OCI-LY7 (cell line): ENCODE measurements at places on chromosomes 4 and X.

GRCh38 chr4:159148441-159148840, 45.6 kb downstream of the RAPGEF2 start:
- DNase-seq: no peak

DNA sequence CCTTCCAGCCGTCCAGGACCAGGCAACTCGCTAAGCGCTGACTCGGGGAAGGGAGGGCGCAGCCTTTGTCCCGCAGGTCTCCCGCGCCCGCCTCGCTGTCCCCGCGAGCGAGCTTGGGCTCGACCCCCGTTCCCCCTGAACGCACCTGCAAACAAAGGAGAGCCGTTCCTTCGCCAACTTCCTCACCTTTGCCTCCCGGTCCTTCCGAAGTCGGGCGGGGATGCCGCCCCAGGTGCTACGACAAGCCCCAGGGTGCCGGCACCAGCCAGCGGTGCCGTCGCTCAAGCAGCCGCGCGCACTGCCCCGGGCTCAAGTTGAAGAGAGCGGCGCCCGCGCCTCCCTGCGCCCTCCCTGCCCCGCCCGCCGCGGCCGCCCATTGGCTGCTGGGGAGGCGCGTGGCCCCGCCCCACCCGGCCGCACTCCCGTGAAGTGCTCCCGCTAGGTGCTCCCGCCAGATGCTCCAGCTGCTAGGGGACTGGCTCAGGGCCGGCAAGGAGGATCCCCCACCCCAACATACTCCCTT, 107.1 kb downstream of the NSUN7 start:
- DNase-seq: peak; percentile 79

DNA sequence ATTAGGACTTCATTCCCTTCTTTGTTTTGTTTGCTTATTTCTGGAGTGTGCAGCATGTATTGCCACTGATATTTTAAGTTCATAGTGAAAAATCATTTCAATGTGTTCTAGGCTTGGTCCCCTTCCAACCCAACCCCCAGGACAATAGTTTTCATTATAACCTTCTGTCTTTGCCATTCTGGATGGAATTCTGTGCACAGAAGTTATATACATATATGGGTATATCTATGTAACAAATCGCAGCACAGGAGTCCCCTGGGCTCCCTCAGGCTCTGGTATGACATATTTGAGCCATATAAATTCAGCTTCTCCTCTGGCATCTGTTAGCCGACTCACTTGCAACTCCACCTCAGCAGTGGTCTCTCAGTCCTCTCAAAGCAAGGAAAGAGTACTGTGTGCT, at the start of gene TNMD:
Gene TNMD (plus strand): TSS at position 326 of the 400 bp plus-strand sequence. CDS start 83 bp downstream, outside the sequence.
- DNase-seq: no peak

GRCh38 chr4:42497142-42497910, 100.0 kb downstream of the SHISA3 start:
- no peak for DNase-seq

DNA sequence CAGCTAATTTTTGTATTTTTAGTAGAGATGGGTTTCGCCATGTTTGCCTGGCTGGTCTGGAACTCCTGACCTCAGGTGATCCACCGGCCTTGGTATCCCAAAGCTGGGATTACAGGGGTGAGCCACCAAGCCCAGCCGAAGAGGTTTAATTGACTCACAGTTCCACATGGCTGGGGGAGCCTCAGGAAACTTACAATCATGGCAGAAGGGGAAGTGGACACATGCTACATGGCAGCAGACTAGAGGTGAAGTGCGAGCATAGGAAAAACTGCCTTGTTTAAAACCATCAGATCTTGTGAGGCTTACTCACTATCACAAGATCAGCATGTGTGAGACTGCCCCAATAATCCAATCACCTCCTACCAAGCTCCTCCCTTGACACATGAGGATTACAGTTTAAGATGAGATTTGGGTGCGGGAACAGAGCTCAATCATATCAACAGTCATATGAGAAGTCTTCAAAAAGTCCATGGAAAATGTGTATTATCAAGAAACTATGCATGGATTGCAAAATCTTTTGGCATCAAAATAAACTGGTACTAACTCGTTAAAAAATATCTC, 25.8 kb upstream of the RPL39 start:
- no peak for DNase-seq

DNA sequence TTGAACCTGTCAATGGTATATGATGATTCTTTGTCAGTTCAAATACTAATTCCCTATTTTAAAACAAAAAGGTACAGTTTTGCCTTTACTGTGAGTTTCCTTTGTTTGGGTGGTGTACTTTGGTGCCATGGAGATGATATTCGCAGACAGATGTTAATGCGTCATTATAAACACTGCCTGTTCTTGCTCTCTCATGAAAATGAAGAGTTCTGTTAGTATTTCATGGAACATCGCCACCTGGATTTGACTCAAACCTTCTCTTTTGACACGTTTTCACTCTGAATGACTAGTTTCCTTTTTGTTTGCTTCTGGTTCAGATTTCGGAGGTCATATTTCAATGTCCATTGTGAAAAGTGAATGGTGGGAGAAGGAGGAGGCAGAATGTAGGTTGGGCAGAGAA, 6.9 kb upstream of the CTSO start:
- no peak for DNase-seq

DNA sequence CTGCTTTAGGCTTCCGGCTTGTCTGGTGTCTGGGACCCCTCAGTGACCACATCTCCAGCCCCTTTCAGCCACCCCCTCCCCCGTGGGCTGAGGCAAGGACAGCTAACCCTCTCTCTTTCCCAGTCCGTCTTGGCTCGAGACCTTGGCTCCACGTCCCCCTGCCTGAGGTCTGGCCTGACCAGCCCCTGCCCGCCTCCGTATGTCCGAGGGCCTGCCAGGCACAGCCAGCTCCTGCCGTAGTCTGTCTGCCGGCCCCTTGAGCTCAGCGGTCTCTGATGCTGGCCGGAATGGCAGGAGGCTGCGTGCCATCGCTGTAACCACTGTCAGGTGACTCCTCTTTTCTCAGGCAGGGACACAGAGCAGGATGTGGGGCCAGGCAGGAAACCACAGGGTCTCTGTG, 73.3 kb upstream of the LRPAP1 start:
- DNase-seq: no peak

DNA sequence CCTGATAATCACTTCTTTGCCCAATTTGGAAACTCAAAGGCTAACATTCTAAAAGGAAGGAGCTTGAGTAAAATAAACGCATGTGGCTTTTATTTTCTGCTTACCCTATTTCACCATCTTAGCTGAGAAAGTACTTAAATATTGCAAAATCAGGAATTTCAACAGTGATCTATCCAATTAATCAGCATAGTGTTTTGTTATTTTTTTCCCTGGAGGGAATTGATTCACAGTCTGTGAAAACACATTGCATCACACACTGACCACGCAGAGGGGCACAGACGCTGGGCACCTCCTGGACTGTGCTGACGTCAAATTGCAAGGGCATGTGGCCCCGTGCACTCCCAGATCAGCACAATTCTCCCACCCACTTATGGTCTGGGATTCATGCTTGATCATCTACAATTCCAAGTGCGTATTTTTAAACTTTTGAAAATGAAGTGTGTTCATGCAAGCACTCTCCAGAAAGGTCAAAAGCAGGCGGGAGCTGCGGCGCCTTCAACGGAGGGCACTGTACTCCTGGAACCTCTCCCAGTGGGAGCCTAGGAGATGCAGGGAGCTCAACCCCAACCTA, 320.6 kb upstream of the PPARGC1A start:
- DNase-seq: no peak

DNA sequence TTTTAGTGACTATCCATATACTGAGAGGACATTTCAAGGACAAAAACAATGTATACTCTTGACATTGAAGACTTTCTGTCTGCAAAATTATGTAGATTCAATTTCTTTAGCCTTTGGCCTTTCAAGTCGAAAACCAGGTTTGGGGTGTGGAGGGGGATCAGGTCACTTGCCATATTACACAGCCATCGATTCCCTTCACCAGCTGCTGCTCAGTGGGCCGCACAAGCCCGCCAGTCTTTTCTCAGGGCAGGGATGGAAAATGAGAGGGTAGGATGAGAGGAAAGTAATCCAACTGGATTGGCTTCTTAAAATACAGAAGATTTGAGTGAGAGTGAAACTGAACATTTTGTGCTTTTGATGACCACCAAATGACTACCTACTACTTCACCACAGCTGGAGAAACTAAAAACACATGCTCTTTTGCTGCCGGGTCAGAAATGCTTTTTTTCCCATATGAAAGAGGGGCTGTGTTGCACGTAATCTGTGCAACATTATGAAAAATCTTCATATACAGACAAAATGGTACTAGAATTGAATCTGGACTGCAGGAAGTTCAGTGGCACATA, 51.4 kb downstream of the FHL1 start:
- no peak for DNase-seq

- DNase-seq: no peak
Observed at GRCh38 chr4:94582517-94582916, 130.8 kb downstream of the PDLIM5 start.

DNA sequence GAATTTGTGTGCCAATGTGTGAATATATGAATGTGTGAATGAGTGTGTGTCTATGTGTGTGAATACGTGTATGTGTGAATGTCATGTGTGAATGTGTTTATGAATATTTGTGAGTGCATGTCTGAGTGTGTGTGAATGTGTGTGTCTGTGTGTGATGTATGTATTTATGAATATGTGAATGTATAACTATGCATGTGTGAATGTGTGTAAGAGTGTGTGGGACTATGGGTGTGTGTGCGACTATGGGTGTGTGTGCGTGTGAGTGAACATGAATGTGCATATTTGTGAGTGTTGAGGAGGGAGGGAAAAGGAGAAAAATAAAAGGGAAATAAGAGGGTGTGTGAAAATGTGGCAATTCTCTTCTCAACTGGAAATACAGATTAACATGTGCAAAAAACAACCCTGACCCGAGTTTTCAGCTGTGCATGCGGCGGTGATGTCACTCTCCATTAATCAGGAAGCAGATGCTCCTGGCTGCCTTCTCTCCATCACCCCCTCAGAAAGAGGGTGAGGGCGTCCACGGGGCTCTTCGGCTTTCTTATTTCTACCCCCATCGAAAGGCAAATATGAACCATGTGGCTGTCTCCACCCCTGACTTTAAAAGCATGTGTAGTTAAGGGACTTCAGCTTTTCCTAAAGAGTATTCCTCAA, 219.8 kb downstream of the MAML3 start:
- DNase-seq: no peak

- no peak for DNase-seq
Observed at GRCh38 chr4:128517739-128518510, 230.3 kb upstream of the PGRMC2 start.

GRCh38 chr4:181140037-181140603, 1103.1 kb upstream of the TENM3 start:
- no peak for DNase-seq

- no peak for DNase-seq
Observed at GRCh38 chrX:1591863-1592469, 562 bp downstream of the AKAP17A start.

DNA sequence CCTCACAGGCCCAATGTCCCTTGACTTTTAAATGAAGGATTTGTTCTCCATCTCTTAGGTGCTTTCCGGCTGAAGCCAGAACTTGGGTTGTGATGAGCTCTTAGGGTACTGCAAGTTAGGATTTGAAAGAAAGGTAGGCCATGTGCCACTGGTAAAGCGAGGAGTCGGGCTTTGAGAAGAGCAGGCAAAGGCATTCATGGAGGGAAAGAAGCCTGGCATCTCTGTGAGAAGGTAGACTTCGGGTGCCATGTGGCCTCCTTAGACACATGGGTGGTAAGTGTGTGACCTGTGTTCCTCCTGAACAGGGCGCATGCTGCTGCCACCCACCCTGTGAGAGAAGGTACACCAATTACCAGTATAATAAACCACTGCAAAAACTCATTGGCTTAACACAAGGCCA, 102.9 kb downstream of the GATB start:
- no peak for DNase-seq

GRCh38 chr4:947491-947971, 15.3 kb downstream of the TMEM175 start:
- DNase-seq: no peak

DNA sequence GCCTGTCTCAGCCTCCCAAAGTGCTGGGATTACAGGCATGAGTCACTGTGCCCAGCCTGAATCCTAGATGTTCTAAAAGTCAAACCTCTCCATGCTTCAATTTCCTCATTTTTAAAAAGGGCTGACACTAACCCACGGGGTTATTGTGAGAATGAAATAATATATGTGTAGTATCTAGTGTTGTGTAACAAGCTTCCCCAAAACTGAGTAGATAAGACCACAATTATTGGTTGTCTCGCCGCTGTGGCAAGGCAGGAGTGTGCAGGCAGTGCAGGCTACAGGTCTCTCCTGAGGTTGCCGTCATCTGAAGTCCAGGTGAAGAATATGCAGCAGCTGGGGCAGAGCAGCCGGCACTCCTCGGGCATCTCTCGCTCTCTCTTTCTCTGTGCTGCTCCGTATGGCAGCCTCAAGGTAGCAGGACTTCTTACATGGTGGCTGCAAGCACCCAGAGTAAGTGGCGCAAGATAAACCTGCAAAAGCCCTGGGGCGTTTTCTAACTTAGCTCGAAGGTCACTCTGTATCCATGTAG, 30.9 kb downstream of the RAB33B start:
- no peak for DNase-seq

- no peak for DNase-seq
Observed at GRCh38 chr4:184171011-184171410, 46.7 kb downstream of the ENPP6 start.

DNA sequence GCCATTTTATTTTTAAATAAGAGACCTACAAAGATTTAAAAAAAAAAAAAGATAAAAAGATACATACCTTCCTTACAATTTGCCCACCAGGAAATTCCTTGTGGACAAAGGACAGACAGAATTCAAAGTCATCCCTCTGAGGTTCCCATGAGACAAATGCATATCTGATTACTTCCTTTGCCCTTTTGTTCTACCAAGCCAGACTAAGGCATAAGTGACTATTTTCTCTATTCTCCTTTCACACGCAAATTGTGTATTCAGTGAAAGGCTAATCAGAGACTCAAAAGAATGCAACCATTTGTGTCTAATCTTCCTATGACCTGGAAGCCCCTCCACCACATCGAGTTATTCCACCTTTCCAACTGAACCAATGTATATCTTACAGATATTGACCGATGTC, 691.7 kb downstream of the FAM133A start:
- DNase-seq: no peak

GRCh38 chr4:112693507-112693906, 56.6 kb downstream of the LARP7 start:
- DNase-seq: no peak
